EL (cell line): ENCODE measurements at places on chromosomes 16 and 17.

GRCh38 chr16:30570636-30571444 is 674 bp downstream of the ZNF688 start:
- peak; percentile 18 for DNase-seq

DNA sequence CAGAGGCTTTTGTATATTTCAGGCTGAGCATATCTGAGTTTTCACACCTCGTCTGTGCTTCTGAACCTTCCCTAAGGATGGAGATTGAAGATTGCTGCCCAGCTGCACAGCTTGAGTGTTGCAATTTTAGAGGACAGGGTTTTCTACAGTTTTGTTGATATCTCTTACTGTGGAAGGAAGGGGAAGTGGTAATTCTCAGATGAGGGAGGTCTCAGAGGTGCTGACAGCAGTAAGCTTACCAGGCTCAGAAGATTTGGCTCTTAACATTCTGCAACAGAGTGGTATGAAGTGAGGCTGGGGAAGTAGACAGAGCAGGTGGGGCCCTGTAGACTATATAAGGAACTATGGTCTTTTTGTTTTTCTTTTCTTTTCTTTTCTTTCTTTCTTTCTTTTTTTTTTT is 45.8 kb upstream of the ARHGAP17 start:
- DNase-seq: no peak

DNA sequence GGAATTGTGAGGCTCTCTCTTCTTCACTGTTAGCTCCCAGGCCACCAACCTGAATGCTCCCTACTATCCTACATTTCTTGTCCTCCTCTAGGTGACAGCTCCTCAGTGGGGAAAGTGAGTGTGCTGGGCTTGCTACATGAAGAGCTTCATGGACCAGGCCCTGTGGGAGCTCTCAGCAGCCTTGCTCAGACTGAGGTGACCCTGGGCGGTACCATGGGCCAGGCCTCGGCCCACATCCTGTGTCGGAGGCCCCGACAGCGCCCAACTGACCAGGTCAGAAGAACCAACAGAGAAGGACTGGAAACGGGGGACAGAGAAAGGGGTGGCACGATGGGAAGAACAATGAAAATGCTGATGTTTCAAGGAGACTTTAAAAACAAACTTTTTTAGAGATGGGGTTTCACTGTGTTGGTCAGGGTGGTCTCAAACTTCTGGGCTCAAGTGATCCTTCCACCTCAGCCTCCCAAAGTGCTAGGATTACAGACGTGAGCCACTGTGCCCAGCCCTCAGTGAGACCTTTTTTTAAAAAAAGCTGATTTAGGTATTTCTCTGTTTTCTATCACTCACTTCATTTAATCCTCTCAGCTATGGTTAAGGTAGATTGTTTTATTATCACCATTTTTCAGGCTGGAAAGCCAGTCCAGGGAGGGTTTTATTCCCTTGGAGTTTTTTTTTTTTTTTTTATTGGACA is 4.9 kb downstream of the ELP5 start:
- no peak for DNase-seq

DNA sequence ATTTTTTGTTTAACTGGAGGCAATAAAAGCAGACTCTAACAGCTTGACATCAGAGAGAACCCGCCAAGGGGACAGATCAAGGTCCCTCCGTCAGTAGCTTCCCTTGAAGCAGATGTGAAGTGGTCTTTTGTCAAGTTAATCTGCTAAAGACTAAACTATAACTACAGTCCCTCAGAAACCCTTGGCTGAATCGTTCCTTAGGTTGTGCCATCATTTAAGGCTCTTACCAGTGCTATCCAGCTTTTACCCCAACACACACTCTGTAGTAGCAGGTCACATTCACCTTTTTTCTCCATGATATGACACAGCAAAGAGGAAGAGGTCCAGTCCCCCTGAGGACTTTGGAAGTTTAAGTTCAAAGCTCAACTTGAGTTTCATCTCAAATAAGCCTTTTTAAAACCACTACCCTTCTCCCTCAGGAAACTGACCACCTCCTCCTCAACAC is 49.7 kb downstream of the ERN1 start:
- DNase-seq: no peak

- DNase-seq: peak; percentile 12
Measured at GRCh38 chr17:16100737-16101400, 101.2 kb downstream of the TTC19 start.

DNA sequence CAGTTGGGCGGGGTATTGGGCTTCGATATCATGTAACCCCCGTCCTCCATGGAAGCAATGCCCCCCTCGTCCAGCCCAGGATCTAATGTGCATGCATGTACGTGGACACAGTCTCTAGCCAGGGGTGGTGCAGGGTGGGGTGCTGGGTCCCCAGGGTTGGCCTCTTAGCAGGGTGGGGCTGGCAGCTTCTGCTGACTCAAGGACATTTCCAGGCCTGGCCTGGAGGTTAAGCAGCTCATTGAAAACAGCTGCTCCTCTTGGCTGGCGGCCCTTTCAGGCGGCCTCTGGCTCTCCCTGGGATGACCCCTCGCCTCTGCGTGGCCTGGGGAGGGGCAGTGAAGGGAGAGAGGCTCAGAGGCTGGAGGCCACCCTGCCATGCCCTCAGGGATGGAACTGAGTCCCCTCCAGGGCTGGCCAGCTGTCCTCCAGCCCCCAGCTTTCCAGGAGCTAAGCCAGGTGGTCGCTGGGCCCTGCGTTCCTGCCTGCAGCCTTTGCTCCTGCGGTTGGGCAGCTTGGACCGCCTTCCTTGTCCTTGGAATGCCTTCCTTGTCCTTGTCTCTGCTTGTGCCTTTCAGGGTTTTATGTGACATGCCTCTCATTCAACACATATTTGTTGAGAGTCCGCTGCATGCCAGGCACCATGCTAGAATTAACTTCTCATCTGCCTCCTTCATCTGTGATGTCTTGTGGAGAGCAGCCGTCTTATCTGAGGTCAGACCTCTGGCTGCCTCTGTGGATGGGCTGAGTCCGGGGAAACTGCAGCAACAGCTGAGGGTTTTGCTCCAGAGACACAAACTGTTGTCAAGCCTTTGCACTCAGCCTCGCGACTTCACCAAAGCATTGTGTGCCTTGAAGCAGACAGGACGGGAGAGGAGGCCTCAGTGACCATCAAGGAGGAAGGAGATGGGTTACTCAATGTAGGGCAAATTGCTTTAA is 26.6 kb downstream of the MRC2 start:
- peak; percentile 60 for DNase-seq
